Renal cortex interstitium (tissue), 15 donors: ENCODE measurements at places on chromosomes 1 and 21. TPM values are rescaled to one million over a fixed set of nuclear protein-coding genes. Genes with fewer than 3 reads are reported as not detected.

GUCA2A gene
- polyA plus RNA-seq: not detected

SELP gene
- polyA plus RNA-seq: 2.8 TPM

ZNF593OS gene
- polyA plus RNA-seq: 1.0 TPM

PTGFRN gene
- polyA plus RNA-seq: 56.4 TPM

TPTE gene
- not detected for polyA plus RNA-seq

CFHR3 gene
- 0.13 TPM for polyA plus RNA-seq

- DNase-seq: no peak
These were observed 51.1 kb downstream of the DOP1B start for GRCh38 chr21:36207577-36208320.

- no peak for DNase-seq
These were observed 19.2 kb downstream of the PRXL2B start for GRCh38 chr1:2605509-2606395.

GRCh38 chr1:66332548-66332901 lies 201.4 kb upstream of the SGIP1 start:
- no peak for DNase-seq

DNA sequence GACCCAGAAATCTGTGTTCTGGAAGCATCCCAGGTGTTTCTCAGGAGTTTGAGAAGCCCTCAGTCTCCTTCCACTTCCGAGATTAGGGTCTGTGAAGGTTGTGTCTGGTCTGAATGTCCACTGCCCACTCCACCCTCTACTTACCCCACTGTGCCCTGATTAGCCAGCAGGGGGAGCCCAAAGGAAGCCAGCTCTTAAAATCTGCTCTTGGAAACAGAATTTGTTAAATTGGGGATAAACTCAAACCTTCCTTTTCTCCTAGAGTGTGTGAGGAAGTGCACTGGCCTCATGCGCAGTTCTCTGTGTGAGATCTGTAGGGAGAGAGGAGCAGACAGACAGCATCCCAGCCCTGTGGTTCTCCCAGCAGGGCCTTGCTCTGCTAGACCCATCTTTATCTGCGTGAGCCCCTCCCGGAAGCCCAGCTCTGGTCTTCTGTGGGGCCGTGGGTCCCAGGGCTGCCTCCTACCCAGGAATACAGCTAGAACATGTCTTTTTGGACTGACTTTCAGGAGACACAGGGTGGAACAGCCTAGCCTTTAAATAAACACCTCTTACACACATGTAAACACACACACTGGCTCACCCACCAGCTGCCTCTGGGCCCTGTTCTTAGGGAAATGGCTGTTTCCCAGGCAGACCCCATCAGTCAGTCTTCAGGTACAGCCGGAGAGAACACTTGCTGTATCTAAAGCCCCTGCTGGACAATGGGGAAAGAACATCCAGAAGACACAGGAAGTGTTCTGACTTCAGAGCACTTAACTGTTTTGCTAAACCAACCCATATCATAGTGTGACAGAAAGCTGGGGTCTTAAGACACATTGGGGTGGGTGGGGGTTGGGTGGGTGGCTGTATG lies 52.2 kb downstream of the SMYD2 start:
- no peak for DNase-seq

DNA sequence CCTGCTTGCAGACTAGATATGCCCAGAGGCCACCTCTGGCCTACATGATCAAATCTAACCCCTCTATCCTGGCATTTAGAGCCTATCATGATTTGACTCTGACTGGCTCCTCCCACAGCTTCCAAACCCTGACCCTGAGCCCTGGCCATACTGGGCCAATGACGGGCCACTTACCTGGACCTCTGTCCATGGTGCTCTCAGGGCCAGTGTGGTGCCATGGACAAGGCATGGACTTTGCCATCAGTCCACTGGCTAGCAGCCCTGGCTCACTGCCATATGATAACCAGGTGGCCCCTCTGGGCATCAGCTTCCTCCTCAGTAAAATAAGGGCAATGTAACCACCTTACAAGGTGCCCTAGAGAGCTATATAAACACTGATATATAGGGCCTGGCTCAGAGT lies 713.4 kb downstream of the PTPRU start:
- no peak for DNase-seq

- peak; percentile 31 for DNase-seq
These were observed 251.2 kb downstream of the RRAGC start for GRCh38 chr1:38608202-38608864.

DNA sequence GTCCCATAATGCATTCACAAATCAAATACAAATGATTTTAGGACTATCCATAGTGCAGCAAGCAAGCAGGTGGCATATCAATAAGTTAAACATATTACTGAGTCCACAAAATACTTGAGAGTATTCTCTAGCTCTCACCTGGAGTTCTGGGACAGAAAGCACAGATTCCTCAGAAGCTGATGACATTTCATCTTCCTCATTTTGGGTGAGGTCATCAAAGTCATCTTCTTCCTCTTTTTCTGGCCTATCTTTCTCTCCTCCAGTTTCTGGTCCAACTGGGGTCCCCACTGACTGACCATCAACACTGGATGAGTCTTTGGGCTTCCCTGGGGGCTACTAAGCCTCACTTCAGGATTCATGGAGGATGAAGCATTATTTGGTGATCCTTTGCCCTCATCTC lies 38.9 kb downstream of the YY1AP1 start:
- no peak for DNase-seq

DNA sequence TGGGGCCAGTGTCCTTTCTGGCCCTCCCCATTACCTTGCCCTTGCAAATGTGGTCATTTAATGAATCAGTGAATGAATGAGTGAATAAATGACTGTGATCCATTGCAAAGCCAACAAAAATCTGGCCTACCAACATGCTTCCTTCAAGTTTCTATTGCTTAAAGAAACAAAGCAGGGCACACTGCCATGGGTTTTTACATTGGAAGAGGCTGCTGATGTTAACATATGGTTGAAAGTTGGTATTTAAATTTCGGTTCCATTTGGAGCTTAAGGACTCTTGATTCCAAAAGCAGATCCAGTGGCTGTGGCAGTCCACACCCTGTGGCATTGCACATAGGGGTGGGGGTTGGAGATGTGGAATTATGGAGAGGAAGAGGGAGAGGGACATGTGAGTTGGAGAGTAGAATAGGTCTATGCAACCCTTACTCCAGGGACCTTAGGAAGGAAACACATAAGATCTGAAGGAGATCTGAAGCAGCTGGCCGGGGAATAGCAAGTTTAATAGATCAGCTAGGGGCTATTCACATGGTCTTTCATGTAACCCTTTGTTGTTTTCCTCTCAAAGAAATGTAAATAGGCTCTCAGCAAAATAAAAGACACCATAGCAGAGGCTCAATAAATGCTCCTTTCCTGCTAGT lies 7.2 kb downstream of the ABCA4 start:
- no peak for DNase-seq

DNA sequence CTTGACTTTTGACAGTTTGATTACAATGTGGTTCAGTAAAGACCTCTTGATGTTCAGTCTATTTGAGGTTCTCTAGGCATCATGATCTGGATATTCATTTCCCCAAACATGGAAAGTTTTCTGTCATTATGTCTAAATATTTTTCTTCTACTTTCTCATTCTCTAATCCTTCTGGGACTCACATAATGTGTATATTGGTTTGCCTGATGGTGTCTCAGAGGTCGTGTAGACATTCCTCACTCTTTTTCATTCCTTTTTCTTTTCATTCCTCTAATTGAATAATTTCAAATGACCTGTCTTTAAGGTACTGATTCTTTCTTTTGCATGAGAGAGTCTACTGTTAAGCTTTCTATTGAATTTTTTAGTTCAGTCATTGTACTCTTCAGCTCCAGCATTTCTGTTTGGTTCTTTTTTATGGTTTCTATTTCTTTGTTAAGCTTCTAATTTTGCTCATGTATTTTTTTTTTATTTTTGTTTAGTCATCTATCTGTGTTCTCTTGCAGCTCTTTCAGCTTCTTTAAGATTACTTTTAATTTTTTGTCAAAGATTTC lies 158.4 kb downstream of the GDAP2 start:
- DNase-seq: no peak
